ENCODE measurements at places on chromosomes 1 and 21.
A peak's percentile ranks its signal among the peaks of the same experiment; 100 is the strongest.

DNA sequence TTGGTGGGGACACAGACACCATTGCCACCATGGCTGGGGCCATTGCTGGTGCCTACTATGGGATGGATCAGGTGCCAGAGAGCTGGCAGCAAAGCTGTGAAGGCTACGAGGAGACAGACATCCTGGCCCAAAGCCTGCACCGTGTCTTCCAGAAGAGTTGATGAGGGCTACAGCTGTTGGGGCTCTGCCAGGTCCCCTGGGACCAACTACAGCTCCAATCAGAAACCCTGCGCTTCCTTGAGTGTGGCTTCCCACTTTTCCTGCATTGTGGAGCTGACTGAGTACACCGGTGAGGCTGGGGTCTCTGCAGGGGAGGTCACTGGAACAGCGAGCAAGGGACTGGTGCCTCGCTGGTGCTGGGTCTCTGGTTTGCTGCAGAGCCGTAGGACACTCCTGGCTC is 4.5 kb downstream of the ADPRS start:
- DNase-seq = no peak

- no peak for DNase-seq
Measured at GRCh38 chr1:221937155-221937953, 195.5 kb upstream of the DUSP10 start.

GRCh38 chr1:207941665-207942064 is 30.7 kb upstream of the CD34 start:
- DNase-seq = no peak

GRCh38 chr1:86183810-86184209 is 27.2 kb upstream of the COL24A1 start:
- DNase-seq = no peak

DNA sequence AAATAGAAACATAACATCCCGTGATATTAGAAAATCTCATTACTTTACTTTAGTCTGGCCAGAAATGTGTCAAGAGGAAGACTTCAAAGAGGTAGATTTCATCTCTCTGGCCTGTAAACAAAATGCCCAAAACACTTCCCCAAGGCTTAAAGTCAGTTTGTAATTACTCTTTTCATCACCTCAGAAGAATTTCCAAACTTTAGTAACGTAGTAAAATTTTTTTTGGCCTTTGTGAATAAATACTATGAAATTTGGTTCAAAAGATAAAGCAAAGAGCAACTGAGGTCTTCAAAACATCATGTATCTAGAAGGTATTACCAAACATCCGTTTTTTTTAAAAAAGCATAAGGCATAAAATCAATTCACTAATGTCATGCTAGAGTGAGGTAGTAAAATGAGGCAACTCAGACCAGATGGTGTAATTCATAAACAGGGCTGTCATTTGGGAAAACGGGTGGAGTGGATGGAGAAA is 51.4 kb downstream of the LEPR start:
- no peak for DNase-seq

GRCh38 chr1:146020058-146021049 is 1.2 kb downstream of the HJV start:
- DNase-seq = no peak

GRCh38 chr1:38624336-38625039 is 235.1 kb downstream of the RRAGC start:
- DNase-seq = no peak

DNA sequence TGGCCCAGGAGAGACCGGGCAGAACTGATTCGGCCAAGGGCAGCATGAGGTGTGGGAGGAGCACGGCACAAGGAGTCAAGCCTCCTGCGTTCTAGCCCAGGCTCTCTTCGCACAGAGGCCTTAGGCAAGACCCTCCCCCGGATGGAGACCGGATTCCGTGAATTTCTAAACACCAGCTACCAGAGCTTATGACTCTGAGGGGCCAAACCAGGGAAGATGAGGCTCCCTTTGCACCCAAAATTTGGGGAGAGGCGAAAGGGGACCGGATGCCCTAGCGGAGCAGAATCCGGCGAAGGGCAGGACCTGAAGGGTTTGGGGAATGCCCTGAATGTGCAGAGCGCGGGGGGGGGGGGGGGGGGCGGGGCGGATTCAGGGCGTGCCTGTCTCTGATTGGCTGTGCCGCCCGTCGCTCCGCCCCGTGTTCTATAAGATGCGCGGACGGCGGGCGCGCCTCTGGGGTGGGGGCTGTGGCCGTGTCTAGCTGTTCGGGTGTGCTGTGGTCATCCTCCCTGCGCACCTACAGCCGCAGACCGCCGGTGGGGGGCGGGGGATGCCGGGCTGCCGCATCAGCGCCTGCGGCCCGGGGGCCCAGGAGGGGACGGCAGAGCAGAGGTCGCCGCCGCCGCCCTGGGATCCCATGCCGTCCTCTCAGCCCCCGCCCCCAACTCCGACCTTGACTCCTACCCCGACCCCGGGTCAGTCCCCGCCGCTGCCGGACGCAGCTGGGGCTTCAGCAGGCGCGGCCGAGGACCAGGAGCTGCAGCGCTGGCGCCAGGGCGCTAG is at the start of gene TRNP1:
TRNP1 (plus strand) TSS at position 456 of the 783 bp plus-strand sequence; CDS start at position 551, 95 bp downstream.
- DNase-seq = peak; percentile 89

- no peak for DNase-seq
Measured at GRCh38 chr1:21366288-21366687, 73.6 kb upstream of the NBPF3 start.

GRCh38 chr1:55544826-55545225 is 329.7 kb upstream of the USP24 start:
- DNase-seq = no peak

- DNase-seq = no peak
Measured at GRCh38 chr1:84299536-84300170, 1.9 kb upstream of the SAMD13 start.

DNA sequence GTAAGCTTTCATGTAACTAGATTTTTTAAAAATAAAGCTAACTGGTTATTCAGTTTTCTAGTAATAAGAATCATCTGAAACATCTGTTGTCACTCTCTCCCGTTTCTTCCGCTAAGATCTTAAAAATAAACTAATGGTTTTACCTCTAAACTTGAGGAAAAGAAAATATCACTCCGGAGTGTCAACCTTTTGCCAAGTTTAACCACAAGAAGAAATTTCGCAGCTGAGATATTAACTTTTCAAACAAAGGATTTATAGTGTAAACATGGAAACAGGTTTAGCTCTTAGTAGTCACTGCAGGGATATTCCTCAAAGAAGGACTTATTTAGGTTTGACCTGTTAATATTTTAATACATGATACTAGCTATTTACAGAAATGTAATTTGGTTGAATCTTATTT is 954.9 kb downstream of the ADGRL2 start:
- DNase-seq = no peak

- no peak for DNase-seq
Measured at GRCh38 chr1:237287876-237288521, 246.0 kb downstream of the RYR2 start.

DNA sequence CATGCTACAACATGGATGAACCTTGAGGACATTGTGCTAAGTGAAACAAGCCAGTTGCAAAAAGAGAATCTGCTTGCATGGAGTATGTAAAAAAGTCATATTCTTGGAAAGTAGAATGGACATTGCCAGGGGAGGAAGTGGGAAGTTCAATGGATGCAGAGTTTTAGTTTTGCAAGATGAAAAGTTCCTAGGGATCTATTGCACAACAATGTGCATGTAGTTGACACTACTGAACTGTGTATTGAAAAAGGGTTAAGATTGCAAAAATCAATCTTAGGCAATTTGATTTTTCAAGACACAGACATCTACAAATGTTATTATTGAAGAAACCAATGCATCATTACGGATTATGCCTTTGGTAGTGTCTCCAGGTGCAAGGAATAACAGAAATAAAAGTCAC is 50.3 kb upstream of the MAGI3 start:
- DNase-seq = no peak

- no peak for DNase-seq
Measured at GRCh38 chr1:157277913-157278312, 139.7 kb upstream of the ETV3 start.

- no peak for DNase-seq
Measured at GRCh38 chr1:235863699-235864093, 3.0 kb downstream of the LYST start.

- DNase-seq = no peak
Measured at GRCh38 chr1:9389968-9390367, 97.3 kb downstream of the SPSB1 start.

- DNase-seq = no peak
Measured at GRCh38 chr1:10716840-10717239, 79.6 kb downstream of the CASZ1 start.

GRCh38 chr1:27507960-27508665 is 18.1 kb upstream of the WASF2 start:
- DNase-seq = no peak

Data from activated effector memory CD4-positive, alpha-beta T cell treated with anti-CD3 and anti-CD28 coated beads, Interleukin-2, amount 50 U/mL, for 16 hours (primary cell).